ENCODE measurements at places on chromosomes 11 and 22.

DNA sequence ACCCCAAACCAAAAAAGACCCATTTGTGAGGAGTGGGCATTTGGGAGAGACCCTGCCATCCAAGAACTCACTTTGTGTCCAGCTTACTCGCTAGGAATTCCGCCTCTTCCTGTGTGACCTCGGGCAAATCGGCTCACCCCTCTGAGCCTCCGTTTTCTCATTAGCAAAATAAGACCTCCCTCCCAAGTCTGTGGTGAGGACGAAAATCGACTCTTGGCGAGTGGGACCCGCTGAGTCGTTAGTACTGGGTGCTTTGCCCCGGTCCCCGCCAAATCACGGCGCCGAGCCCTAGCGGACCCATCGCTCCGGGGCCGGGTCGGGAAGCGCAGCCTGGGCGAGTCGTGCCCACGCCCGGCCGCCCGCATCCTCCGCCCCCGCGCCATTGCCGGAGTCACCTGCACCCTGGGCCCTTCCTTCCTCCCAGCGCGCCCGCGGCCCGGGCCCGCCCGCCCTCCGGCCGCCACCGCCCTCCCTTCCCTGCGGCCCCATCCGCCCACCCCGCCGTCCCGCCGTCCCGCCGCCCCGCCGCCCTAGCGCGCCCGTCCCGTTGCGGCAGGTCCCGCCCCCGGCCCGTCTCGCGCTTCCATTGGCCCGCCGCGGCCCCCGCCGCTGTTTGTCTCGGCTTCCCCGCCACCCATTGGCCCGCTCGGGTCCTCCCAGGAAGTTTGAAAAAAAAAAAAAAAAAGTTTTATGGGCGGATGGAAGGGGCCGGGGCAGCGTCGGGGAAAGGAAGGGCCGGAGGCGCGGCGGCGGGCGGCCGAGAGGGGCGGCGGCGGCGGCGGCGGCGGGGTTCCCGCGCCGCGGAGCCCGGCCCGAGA is 48.9 kb downstream of the TRIOBP start:
- peak; percentile 90 for DNase-seq

DNA sequence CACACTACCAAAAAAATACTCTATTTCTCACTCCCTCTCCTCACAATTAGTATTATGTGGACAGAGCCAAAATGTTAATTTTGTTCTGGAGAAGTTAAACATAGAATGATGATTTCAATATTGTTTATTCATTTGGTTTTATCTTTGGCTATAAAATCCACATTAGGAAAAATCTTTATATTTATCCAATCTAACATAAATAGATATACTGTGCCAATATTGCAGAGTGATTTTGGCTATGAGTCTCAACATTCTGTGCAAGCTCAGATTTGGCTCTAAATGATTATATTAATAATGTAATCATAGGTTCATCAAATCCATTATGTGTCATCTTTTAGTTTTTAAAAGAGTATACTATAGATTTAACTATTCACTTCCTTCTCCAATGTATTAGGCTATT is 667.5 kb upstream of the CHORDC1 start:
- DNase-seq = no peak

- no peak for DNase-seq
Measured at GRCh38 chr11:112744041-112744440, 217.2 kb upstream of the NCAM1 start.

GRCh38 chr11:32358729-32359128 is 76.6 kb downstream of the WT1 start:
- no peak for DNase-seq

DNA sequence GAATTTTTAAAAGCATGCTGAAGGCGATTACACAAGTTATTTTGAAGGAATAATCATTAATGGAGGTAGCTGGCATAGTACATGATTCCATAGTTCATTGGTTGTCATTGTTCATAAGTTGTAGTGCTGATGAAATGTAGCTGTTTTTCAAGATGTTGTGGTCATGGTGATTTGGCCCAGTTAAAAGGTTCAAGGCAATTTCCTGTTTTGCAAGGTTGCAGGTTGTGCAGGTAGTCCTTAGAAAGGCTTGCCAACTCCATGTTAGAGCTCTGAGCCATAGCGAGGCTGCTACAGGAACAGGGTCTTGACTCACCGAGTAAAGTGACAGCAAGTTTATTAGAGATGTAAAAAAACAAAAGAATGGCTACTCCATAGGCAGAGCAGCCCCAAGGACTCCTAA is 95.8 kb upstream of the CHORDC1 start:
- no peak for DNase-seq

GRCh38 chr11:126496576-126497337 is 141.3 kb downstream of the ST3GAL4 start:
- no peak for DNase-seq

All from EL (cell line).